MCF 10A (cell line): ENCODE measurements at places on chromosomes 2 and 18.

- no peak for DNase-seq
Measured at GRCh38 chr2:152790883-152791282, 72.5 kb downstream of the ARL6IP6 start.

DNA sequence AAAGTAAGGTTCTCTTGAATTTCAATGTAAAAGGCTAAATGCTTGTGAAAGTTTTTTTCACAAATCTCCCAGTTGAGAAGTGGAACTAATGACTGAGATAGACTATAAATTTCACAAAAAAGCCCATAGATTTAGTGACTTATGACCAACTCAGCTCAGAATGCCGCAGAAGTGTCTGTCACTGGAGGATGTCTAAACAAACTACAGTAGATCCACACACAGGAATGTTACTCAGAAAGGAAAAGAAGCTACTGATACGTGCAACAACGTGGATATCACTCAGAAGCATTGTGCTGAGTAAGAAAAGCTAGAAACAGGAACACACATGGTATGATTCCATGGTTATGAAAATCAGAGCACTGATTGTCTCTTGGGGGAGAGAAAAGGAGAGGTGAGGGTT lies 151.9 kb downstream of the DOCK10 start:
- DNase-seq, result no peak

- no peak for DNase-seq
Measured at GRCh38 chr2:200122683-200123082, 167.3 kb downstream of the MAIP1 start.

DNA sequence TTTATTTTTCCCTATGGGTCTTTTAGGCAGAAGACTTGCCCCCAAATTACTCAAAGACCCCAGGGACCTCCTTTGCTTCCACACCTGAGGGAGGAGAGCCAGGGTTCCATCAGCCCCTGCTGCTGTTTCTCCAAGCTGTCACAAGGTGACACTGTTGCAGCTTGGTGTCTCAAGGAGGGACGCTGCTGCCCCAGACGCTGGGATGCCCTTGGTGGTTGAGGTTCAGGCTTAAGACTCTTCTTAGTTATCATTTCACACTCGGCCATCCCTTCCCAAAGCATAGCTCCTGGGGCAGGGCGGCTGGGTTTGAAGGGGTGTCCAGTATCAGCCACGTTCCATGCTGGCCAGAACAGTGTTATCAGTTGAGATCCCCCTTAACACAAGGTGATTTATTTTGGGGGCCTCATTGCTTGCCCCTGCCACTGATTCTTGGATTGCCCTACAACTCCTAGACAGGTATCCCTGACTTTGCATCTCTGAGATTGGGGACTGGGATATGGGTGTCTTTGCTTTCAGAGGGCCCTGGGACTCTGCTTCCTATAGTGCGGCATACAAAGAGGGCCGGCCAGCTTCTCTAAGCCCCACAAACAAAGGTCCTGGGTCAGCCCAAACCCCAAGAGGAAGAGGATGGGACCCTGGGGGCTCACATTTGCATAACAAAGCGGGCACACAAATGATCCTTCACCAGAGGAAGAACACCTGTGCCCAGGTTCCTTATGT lies 22.7 kb downstream of the GPR55 start:
- DNase-seq, result peak; percentile 75

GRCh38 chr18:1037776-1038175 lies 133.1 kb downstream of the ADCYAP1 start:
- DNase-seq, result no peak

DNA sequence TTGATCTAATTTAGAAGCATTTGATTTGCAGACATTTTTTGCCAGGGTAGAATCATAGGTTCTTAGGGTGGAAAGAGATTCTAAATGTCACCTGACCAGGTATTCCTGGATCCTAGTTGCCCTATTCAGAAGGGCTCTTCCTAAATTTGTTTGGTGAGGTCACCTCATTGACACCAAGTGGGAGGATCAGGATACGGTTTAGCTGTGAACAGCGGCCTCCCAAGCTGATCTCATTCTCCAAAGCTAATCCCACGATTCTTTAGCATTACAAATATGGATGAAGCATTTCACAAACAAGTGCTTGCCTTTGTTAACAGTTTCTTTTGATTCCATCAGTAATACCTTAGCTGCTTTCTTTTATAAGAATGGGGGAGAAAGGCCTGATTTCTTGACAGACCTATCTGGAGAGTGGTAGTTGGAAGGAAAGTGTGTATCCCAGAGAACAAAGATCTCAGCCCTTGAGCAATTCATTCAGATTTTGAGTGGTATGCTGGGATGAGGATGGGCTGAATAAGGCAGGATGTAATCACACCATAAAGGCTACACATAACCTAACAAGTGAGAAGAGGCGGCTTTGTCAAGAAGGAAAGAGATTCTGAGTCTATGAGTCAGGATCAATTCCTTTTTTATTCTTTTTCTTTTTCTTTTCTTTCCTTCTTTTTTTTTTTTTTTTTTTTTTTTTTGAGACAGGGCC lies 16.6 kb downstream of the KCTD1 start:
- no peak for DNase-seq

DNA sequence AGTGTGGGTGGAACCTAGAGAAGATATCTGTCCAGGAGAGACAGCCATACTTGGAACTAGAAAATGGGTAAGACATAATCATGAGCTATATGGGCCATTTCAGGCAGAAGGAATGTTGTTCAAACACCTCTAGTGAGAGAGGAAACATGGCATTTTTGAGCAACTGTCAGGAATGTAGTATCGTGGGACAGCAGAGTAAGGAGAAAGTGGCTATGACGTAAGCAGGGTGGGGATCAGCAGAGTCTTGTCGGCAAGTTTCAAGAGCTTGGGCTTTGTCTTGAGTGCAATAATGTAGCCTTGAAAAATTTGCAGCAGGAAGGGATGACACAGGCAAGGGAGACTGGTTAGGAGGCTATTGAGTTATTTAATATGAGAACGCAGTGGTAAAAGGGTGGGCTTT lies 20.4 kb downstream of the SERPINB7 start:
- DNase-seq, result no peak

- no peak for DNase-seq
Measured at GRCh38 chr2:232809349-232810124, 33.2 kb upstream of the KCNJ13 start.

DNA sequence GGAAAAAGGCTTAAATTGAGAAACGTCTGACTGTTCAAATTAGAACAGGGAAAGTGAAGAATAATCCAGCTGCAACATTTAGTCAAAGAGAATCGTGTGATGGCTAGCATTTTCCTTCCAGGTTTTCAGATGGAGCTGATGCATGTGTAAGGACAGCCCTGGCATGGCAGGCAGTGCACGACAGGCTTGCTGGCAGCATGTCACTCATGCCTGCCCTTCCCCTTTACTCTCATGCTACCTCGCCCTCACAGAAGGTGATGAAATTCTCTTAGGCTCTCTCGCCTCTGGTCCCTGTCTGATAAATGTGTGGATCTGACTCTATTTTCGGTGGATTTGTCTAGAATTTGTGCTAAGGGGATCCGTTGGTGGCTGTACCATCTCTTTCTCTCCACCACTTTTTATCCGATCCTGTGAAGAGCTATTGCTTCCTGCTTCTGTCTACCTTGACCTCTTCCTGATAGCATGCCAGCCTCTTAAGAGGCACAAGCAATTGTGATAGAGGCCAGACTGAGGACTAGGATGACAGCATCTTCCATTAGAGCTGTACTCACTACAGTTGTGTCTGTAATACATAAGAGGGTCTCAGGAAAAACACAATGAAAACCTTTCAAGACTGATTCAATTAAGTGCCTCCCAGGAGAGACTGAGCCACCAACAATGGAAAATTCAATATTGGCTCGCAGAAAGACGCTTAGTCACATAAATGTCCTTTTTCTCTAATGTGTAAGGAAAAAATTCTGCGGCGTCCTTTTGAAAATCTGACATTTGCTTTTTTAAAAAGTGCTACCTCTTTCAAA lies 65.6 kb upstream of the NOSTRIN start:
- no peak for DNase-seq

DNA sequence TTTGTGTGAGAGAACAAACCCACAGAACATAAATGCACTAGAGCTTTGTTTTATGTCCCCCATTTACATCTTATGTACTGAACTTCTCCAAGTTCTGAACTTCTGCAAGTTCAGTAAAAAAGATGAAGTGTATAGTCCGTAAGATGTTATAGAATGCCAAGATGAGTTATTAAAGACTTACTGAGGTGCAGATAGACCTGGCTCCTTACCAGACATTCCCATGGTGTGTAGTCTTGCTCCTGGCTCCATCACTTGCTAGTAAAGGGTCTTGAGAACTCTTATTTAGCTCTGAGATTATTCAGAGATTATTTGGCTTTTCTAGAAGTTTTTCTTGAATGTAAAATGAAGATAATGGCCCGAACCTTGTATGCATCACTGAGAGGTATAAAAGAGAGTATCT lies 16.8 kb downstream of the GULP1 start:
- no peak for DNase-seq

DNA sequence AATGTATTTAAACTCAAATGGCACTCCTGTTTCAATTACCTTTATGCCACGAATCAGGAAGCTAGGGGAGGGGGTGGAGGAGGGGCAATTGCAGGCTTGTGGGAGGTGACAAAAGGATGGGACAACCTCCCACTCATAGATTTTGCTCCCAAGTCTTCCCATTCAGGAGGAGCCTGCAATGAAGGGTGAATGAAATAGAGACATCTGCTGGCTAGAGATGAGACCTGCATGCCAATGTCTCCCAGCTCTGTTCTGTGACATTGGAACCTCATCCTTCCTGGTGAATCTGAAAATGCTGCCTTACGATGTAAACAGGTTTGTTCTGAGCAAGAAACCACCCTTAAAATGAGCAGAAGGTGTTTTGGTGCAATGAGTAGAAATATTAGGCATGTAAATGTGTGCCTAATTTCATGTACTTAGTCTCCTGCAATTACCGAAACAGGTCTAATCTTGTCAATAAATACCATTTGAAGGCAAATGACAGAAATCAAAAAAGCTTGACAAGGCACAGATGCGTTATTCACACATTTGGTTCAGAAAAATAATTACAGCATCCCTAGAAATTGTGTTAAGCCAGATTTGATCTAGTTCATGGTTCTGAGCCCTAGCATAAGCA lies 2.7 kb upstream of the PID1 start:
- DNase-seq, result peak; percentile 94

DNA sequence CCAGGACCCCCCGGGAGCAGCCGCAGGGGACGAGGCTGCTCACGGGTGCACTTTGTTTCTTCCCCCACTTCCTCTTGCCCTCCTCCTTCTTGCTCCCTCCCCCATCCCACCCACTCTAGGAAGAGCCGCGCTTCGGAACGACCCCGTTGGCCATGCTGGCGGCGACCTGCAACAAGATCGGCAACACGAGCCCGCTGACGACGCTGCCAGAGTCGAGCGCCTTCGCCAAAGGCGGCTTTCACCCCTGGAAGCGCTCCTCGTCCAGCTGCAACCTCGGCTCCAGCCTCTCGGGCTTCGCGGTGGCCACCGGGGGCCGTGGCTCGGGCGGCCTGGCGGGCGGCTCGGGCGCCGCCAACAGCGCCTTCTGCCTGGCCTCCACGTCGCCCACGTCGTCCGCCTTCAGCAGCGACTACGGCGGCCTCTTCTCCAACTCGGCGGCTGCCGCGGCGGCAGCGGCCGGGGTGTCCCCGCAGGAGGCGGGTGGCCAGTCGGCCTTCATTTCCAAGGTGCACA lies 1.3 kb downstream of the SP9 start:
- DNase-seq, result no peak

GRCh38 chr2:15369129-15369528 lies 192.0 kb downstream of the NBAS start:
- no peak for DNase-seq

- DNase-seq, result no peak
Measured at GRCh38 chr2:63052411-63053080, 1.9 kb downstream of the OTX1 start.
